ENCODE measurements at places on chromosomes 1 and 21.

GRCh38 chr1:184164536-184164935 is 113.0 kb downstream of the TSEN15 start:
- no peak for DNase-seq

- no peak for DNase-seq
These were observed 345.6 kb upstream of the AJAP1 start for GRCh38 chr1:4308806-4309205.

DNA sequence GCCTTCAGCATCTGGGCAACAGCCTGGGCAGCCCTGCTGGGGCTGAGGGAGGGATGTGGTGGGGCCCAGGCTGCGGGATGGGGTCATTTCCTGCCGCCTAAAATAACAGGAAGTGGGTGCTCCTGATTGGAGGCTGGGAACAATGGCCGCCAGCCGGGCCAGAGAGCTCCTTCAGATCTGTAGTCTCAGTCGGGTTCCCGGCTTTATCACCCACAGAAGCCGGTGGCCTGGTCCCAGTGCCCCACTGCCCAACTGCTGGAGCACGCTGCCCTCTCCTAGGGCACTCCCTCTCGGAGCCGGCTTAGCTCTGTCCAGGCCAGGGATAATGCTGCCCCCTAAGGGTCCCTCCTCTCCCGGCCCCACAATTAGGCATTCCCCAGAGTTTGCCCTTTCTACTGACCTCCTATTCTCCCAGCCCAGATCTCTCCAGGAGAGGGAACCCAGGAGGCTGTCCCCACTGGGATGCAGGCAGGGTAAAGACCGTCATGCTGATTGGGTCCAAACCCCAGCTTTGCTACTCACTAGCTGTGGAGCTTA is 5.1 kb downstream of the MAP7D1 start:
- DNase-seq, result peak; percentile 48

- no peak for DNase-seq
These were observed 70.7 kb upstream of the PDC start for GRCh38 chr1:186531561-186532165.

DNA sequence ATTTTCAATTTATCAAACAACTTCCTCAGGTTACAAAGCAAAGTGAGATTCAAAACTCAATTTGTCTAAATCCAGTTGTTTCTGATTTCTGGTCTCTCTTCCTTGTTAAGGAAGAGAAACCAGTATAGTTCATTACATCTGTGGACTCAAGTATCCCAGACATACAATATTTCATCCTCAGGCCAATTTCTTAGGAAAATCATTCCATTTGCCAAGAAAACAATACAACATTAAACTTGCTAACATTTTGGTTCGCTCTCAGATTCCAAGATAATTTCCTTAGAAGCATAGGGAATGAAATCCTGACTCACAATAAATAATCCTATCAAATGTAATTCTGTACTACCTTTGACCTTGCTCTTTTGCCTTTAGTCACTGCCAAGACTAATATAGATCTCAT is 11.2 kb upstream of the TTLL7 start:
- no peak for DNase-seq

- DNase-seq, result no peak
These were observed 61.9 kb upstream of the ZNF281 start for GRCh38 chr1:200471739-200472138.

GRCh38 chr1:211517006-211517405 is 25.0 kb upstream of the RD3 start:
- no peak for DNase-seq
